ENCODE measurements at places on chromosomes 5 and 9.

DNA sequence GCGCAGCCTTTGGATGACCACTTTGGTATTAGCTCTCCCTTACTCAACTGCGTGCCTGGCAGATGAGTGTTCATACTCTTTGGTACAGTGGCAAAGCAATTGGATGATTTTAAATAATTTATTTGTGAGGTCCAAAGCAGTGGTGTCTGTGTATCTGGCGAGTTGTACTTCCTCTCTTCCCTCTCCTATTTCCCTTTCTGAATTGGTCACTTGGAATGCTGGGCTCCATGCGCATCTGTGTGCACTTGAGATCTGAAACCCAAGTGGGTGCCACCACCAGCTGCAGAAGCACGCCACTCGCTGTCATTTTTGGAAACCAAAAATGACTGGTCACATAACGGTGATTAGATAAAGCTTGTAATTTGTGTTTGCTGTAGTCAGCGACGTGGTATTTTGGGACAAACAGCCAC, 386.0 kb upstream of the KLF4 start:
- DNase-seq: no peak

- DNase-seq: peak; percentile 19
Measured at GRCh38 chr5:90264689-90265544, 144.6 kb downstream of the CETN3 start.

DNA sequence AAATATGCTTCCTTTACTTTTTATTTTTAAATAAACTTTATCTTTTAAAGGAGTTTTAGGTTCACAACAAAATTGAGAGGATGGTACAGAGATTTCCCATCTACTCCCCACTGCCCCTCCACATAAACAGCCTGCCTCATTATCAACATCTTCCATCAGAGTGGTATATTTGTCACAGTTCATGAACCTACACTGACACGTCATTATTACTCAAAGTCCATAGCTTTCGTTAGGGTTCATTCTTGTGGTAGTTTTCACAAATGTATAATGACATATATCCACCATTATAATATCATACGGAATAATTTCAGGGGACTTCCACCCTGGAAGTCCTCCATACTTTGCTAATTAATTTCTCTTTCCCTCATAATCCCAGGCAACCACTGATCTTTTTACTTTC, 204.9 kb downstream of the SMARCA2 start:
- DNase-seq: no peak

DNA sequence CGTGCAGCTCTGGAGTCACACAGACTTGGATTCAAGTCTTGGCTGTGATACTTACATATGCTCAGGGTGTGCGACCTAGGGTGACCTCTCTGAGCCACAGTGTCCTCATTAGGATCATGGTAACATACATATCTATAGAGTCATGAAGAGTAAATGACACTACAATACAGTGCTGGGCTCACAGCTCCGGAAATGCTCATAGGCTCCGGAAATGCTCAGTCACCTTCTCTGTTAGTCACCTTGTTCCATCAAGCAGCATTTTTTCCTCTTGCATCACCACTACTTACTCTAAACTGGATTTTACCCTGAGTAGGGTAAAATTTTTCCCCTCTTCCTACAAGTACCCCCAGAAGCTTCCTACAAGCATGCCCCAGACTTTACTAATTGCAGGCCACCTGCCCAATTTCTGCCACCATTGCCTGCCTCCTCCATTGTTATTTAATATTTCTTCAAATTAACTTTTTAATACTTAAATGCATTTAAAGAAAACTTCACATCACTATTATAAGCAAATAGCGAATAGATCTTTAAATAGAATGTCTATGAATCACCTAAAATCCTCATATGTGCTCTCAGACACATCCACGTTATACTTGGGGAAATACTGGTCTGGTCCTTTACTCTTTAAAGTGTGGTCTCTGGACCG, 147.6 kb upstream of the SPRY4 start:
- DNase-seq: peak; percentile 31

DNA sequence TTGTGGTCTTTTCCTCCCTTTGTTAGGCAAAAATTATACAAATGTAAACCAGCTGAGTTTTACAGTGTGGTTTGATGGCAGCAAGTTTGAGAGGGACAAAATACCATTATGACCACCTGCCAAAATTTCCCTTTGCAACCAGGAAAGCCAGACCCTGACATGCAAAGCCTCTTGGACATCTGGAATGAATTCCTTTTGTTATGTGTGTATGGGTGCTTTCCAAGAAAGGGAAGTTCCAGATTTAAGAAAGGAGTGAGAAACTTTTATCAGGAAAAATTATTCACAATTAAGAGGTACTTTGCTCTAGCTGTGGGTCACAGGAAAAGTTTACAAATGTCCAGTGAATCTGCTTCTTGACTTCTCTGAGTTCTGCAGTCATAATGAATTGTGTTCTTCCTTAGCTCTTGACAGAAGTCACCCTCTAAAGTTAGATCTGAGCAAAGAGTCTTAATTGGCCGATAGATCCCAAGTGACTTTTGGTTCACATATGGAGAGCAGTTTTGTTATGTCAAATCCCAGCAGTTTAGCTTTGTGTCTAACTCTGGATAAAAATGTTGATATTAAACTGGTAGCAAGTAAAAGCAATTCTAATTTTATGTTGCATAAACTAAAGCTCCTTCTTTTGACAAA, 295.9 kb upstream of the ZNF608 start:
- no peak for DNase-seq

- no peak for DNase-seq
Measured at GRCh38 chr9:137685035-137685740, 66.4 kb downstream of the EHMT1 start.

DNA sequence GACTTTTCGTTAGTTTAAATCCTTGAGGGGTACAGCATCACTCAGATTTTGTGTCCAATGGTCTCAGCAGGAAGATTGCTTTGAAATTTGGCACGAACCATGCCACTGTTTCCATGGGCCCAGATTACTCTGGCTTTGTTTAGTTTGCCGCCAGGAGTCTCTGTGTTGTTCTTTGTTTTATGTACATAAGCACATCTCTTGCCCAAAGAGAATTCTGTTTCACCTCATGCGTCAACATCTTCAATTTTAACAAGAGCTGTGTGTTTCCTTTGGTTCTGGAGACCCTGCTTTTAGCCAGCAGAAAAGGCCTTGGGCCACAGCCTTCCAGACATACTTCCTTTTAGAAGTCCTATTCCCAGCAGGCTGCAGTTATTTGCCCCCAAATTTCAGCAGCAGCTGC, 62.4 kb downstream of the TNPO1 start:
- no peak for DNase-seq

DNA sequence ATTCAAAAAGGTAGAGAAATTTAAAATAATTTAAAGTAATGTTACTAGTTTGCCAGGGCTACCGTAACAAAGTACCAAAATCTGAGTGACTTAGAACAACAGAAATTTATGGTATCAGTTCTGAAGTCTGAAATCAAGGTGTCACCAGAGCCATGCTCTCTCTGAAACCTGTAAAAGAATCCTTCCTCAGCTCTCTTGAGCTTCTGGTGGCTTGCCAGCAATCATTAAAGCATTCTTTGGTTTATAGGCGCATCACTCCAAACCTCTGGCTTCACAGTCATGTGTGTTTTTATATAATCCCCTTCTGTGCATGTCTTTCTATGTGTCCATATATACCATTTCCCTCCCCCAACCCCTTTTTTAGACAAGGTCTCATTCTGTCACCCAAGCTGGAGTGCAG, 220.3 kb downstream of the COX7C start:
- DNase-seq: no peak

GRCh38 chr5:21820527-21820926, 1032.6 kb downstream of the CDH12 start:
- no peak for DNase-seq

DNA sequence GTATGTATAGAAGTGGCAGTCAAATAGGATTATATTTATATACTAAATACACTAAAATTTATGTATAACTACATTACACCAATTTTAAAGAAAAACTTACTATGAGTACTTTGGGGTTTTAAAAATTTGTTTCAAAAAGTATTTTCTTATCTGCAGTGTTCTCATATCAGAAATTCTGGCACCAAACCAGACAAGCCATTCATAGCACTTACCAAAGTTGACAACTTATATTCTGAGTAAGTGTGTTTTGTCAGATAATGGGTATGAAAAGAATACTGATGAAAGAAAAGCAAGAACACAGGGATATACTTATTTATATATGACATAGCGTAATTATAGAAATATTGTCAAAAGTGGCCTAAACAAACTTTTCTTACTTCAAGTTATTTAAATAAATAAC, 67.5 kb downstream of the SPEF2 start:
- DNase-seq: no peak

GRCh38 chr5:124561451-124561850, 185.0 kb downstream of the ZNF608 start:
- no peak for DNase-seq

- no peak for DNase-seq
Measured at GRCh38 chr5:94028001-94028400, 286.6 kb upstream of the POU5F2 start.

GRCh38 chr9:83029531-83030137, 33.3 kb downstream of the RASEF start:
- no peak for DNase-seq

- no peak for DNase-seq
Measured at GRCh38 chr9:124308606-124309491, 51.1 kb downstream of the NEK6 start.

GRCh38 chr9:128344931-128345605, 4.7 kb downstream of the SLC27A4 start:
- DNase-seq: no peak

GRCh38 chr9:36099718-36100117, 36.8 kb upstream of the GLIPR2 start:
- DNase-seq: no peak

- DNase-seq: no peak
Measured at GRCh38 chr5:17269201-17269600, 51.8 kb downstream of the BASP1 start.

DNA sequence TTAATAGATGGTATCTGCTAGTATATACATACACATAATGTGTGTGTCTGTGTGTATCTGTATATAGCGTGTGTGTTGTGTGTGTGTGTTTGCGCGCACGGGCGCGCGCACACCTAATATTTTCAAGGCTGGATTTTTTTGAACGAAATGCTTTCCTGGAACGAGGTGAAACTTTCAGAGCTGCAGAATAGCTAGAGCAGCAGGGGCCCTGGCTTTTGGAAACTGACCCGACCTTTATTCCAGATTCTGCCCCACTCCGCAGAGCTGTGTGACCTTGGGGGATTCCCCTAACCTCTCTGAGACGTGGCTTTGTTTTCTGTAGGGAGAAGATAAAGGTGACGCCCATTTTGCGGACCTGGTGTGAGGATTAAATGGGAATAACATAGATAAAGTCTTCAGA, 757 bp downstream of the FXN start:
- no peak for DNase-seq

- no peak for DNase-seq
Measured at GRCh38 chr5:170254056-170254455, 21.3 kb downstream of the C5orf58 start.

GRCh38 chr5:107389130-107389774, 281.5 kb downstream of the EFNA5 start:
- DNase-seq: no peak

GRCh38 chr5:179154346-179154990, 94.3 kb downstream of the ZNF354C start:
- no peak for DNase-seq

- DNase-seq: no peak
Measured at GRCh38 chr5:136205941-136206340, 13.0 kb upstream of the SMIM32 start.

GRCh38 chr5:116216246-116216645, 131.4 kb downstream of the COMMD10 start:
- no peak for DNase-seq

DNA sequence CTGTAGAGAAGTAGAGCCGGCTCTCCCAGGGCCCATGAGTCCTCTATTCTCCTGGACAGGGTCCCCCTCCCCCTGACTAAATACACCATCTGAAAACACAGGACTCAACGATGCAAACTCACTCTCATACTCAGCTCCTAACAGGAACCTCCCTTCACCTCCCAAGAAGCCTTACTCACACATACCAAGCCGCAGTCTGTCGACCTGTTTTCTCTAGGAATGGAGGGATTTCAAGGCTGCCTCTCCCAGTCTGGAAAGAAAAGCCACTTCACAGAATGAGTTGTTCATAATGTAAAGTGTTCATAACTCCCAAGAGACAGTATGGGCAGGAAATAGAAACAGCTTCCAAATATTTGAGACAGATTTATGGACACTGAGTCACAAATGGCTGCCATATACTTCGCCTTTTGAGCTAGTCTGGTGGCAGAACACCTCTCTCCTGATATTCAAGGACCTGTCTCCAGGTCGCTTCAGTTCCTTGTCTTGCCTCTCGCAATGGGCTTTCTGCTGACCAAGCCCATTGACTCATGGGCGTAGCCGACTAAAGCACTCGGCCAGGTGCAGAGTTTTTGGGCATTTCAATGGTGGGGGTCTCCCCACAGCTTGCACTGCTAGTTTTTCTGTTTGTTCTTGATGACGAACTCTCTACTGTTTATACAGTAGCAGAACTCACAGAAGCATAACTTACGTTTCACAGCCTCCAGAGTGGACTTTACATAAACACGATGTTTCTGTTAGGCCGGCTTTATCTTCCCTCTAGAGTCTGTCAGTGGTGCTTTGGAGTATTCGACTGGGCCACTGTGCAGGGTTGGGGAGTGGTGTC, 25.0 kb upstream of the IL17B start:
- DNase-seq: no peak

GRCh38 chr9:95028853-95029219, 288.7 kb downstream of the FANCC start:
- no peak for DNase-seq

GRCh38 chr5:32173267-32174010, 680 bp downstream of the GOLPH3 start:
- DNase-seq: peak; percentile 27

DNA sequence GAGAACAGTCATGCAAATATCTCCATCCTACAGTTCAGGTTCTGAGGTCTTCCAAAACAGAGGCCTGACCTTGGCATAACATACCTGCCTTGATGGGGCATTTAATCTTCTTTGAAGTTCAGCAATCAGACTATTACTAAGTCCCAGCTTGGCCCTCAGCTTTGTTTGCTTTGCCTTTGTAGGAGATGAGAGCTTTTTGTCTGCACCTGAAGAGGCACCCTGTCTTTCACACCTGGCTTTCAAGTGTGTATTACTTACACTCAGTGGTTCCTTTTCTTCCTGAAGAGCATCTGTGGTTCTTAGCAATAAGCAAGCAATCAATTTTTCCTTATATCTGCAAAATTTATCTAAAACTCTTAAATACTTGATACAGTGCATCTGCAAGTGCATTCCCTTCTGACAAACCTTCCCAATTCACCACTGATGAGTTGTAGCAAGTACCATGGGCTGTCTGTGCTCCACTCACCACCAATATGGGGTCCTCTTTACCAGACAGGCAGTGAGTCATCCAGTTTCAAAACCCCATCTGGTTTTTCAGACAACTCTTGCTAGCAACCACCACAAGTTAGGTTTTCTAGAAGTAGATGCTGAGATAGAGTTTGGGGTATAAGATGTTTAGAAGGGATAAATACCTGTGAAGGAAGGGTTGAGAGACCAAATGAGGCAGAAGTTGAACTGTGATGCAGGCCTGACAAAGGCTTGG, 100.2 kb downstream of the HINT1 start:
- DNase-seq: no peak

All from stimulated activated CD4-positive, alpha-beta T cell treated with anti-CD3 and anti-CD28 coated beads, TNF-alpha, amount 100 ng/mL, for 48 hours (primary cell).